ENCODE measurements at places on chromosomes 3 and 15.

- no peak for DNase-seq
These were observed 257.4 kb downstream of the CGGBP1 start for GRCh38 chr3:87801409-87801808.

GRCh38 chr3:183275418-183275817, 22.4 kb downstream of the B3GNT5 start:
- DNase-seq: no peak

GRCh38 chr3:139835830-139836683, 98.9 kb upstream of the CLSTN2 start:
- DNase-seq: no peak

- DNase-seq: no peak
These were observed 436.1 kb downstream of the CHL1 start for GRCh38 chr3:632571-633170.

DNA sequence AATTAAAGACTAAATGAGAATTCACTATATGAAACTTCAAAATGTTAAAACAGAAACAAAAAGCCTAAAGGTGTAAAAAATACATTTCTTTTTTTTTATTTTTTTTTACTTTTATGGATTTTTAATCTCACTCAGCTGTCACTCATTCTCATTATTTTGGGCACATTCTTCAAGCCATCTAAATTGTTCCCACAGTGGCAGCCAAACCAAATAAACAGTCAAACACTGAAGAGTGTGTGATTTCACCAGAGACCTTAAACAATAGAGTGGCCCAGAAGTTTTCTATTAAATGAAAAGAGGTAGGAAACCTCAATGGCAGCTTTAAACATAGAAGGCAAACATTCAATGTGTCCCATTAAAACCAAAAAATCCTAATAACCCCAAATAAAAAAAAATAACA, 616.1 kb downstream of the OTOL1 start:
- DNase-seq: no peak

GRCh38 chr3:131317667-131318066, 63.9 kb upstream of the NUDT16 start:
- no peak for DNase-seq
